ENCODE measurements at places on chromosomes 6 and 20.

DNA sequence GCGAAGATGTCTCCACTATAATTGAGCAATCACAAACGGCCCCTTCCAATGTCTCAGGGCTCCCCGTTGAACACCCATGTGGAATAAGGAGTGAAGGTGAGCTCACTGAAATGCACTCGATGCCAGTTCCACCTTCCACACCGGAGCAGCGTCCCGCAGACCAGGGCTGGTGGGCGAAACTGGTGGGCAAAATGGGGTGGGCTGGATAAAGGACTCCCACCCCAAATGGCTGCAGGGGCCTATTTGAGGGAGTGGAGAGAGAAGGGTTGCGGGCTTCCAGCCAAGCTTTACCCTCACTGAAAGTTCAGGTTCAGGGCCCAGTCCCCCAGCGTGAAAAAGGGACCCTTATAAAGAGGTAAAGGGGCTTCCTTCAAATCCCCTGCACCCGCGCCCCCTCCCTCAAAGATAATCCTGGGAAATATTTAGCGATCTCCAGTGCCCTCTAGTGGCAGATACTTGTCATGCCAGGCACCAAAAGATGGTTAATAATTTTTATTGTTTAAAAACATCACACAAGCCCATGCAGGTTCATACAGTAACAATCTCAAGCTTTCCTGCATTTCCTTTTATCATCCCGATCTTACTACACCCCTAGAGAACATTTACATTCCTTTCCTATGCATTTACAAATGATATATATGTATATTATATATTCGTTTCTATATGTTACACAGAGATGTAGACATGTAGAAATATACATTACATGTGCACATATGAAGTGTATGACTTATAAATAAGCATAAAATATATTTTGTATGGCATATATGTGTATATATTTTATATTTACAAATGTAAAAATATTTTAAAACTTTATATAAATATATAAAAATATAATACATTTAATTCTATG is 58.2 kb upstream of the NKX2-2 start:
- DNase-seq: peak; percentile 4

DNA sequence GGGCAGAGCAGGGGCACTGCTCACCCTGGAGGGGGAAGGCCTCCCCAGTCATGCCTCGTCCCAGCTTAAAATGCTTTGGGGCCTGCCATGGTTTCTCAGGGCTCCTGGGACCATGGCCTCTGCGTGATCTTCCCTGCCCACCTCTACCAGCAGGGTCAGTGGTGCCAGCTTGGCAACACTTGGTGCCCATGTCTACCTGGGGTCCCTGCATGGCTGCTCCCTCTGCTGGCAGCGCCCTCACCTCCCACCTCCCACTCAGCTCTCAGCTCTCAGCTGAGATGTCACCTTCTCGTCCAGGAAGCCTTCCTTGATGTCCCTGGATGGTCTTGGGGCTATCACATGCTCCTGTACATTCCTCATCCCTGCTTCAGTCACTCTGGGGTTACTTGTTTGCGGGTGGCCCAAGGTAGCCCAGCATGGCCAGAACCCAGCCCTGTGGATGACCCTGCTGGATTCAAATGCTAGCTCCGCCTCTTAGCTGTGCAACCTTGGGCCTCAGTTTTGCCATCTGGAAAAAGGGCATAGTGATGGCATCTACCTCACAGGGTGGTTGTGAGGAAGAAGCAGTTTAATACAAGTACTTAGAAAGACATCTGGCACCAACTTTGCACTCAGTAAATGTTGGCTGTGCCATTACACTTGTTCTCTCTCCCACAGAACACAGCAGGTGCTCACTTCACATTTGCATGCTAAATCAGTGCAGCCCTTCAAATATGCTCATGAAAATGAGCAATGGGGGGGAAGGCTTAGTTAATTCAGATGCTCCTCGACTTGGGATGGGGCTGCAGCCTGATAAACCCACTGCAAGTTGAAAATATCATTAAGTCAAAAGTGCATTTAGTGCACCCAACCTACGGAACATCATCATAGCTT is 53.5 kb upstream of the PTPN1 start:
- no peak for DNase-seq

- DNase-seq: no peak
These were observed 8.6 kb upstream of the SLC4A11 start for GRCh38 chr20:3247638-3248037.

GRCh38 chr20:38167851-38168760 is 3.0 kb upstream of the TGM2 start:
- DNase-seq: peak; percentile 97

DNA sequence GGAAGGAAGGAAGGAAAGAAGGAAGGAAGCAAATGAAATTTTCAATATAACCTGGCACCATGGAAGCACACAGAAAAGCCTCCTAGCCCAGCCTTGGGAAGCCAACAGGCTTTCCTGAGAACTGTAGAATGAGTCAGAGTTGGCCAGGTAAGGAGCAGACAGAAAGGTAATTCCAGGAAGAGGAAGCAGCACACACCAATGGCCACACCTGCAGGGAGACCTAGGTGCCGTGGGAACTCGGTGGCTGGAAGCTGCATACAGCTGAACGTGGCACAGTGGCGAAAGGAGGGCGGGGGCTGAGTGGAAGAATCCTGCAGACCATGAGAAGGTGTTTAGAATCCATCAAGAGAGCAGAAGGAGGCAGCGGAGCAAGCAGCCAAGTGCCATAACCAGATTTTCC is 224.8 kb upstream of the RREB1 start:
- DNase-seq: no peak

- DNase-seq: no peak
These were observed 195.0 kb downstream of the ARHGAP18 start for GRCh38 chr6:129515004-129515403.

DNA sequence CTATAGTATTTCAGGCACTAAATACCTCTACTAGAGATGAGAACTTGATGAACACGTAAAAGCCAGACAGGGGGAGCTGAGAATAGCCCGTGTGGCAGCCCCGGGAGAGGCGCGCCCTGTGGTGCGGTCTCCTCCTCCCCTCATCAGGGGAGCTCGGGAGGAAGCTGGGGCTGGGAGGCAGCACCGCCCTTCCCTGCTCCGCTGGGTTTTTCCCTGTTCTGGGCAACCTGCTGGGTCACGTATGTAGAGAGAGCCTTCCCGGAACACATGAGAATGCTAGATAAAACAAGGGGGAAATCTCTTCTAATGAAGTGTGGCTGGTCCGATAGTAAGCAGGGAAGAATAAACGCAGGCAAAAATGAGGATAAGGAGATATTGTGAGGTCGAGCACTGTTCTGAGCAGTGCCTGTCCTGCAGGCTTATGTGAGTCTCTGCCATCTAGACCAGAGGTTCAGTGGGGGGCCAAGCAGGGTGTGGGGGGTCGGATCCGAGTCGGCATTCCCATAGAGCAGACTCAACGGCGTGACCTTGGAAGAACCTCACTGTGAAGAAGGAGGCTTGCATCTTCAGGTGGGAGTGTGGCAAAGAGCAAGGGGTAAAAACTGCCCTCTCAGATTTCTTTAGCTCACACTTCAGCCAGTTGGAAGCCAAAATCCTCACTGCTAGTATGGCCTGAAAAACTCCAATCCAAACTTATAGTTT is 13.4 kb upstream of the RPS6KA2 start:
- no peak for DNase-seq

DNA sequence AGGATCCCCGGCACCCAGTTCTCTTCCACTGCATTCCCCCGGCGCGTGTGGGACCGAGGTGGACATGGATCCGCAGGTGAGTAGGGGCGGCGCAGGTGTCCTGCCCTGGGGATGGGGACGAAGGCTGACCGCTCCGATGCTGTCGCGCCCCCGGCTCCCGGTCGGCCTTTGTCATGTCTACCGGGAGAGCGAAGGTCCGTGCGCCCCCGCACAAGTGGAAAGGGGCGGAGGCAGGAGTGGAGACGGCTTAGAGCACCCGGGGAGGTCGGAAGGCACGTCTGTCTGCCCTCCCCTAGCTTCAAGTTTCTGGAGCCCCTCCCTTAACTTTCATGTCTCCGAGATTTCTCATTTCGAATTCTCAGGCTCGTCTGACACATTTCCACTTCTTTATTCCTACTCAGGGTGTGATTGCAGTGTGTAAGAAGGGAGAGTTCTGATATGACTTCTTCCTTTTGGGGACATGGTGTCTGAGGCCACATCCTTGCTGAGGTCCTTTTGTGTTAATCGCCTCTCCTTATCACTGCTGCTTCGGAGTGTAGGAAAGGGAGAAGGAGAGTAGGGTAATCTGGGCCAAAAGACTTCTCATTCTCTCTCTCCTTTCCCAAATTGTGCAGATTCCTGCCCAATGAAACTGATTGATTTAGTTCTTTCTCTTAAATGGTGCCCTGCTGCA is 435 bp downstream of the KIFC1 start:
- DNase-seq: peak; percentile 43

- no peak for DNase-seq
These were observed 129.8 kb upstream of the SPACA1 start for GRCh38 chr6:87917886-87918285.

GRCh38 chr6:152749336-152749735 is 1.3 kb upstream of the VIP start:
- DNase-seq: no peak

DNA sequence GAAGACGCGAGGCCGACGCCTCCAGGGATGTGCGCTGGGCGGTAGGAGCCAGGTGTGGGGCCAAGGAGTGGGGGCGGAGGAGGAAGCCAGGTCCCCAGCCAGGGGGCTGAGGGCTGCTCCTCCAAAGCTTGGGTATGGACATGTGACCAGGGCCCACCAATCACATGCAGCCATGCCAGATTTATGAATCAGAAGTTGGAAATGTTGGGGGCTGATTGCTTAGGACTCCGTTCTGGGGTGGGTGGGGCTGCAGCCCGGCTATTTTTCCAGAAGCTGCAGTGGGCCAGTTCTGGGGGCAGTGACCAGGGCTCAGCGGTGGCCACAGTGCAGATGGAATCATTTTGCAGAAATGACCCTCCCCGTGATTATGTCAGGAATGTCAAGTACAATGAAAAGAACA is 96.0 kb downstream of the CEBPB start:
- DNase-seq: peak; percentile 97

DNA sequence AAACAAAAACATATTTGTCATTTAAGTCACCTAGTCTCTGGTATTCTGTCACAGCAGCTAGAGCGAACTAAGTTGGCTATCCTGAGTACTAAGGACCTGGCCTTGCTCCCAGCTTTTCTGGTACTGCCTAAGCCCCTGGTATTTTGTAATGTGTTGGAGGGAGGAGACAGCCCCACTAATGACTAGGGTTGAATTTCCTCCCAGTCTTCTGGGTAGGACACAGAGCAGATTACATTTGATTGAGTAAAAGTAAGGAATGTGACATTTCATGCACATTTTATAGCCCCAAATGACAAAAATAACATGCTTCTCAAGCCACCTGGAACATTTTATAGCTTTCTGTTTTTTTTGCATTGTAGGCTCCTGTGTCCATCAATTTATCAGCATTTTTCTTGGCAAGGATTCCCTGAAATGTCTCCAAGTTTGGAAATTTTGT is 47.9 kb upstream of the DDR1 start:
- DNase-seq: peak; percentile 87

DNA sequence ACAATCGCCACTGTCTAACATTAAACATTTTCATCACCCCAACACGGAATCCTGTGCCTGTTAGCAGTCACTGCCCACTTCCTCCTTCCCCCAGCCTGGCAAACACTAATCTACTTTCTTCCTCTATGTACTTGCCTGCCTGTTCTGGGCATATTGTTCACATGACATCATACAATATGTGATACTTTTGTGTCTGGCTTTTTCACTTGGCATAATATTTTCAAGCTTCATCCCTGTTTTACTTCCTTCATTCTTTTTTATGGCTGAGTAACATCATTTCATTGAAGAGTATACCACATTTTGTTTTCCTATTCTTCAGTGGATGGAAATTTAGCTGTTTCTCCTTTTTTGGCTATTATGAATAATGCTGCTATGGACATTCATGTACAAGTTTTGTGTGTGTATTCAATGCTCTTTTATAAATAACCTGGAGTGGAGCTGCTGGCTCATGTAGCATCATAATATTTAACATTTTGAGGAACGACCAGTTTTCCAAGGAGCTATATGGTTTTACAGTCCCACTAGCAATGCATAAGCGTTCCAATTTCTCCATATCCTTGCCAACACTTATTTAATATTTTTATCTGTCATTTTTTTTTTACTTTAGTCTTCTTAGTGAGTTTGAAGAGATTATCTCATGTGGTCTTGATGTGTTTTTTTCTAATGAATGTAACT is 360.1 kb downstream of the HDGFL1 start:
- DNase-seq: peak; percentile 14

- DNase-seq: no peak
These were observed 74.5 kb upstream of the TRAF3IP2 start for GRCh38 chr6:111680015-111680712.

DNA sequence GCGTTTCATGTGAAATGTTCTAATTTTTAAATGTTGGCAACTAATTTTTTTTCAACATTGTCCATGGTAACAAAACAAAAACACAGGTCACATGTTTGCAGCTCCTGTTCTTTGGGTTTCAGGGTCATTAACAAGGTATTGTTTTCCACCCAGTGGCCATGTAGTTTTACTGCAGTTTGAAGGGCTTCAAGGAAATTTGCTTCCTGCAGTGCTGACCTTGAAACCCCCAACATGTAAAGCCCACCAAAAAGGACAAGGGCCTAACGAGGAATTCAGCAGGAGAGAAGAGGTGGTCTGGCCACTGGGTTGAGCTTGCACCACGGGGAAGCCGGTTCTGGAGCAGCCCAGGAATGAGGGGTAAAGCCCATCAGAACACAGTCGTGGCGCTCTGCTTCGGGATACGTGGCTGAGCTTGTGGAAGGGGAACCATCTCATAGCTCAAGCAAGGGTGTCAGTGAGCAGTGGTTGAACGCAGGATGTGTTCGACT is 13.9 kb upstream of the KLHL31 start:
- DNase-seq: peak; percentile 33

GRCh38 chr20:22985239-22985778 is 49.8 kb upstream of the SSTR4 start:
- no peak for DNase-seq

DNA sequence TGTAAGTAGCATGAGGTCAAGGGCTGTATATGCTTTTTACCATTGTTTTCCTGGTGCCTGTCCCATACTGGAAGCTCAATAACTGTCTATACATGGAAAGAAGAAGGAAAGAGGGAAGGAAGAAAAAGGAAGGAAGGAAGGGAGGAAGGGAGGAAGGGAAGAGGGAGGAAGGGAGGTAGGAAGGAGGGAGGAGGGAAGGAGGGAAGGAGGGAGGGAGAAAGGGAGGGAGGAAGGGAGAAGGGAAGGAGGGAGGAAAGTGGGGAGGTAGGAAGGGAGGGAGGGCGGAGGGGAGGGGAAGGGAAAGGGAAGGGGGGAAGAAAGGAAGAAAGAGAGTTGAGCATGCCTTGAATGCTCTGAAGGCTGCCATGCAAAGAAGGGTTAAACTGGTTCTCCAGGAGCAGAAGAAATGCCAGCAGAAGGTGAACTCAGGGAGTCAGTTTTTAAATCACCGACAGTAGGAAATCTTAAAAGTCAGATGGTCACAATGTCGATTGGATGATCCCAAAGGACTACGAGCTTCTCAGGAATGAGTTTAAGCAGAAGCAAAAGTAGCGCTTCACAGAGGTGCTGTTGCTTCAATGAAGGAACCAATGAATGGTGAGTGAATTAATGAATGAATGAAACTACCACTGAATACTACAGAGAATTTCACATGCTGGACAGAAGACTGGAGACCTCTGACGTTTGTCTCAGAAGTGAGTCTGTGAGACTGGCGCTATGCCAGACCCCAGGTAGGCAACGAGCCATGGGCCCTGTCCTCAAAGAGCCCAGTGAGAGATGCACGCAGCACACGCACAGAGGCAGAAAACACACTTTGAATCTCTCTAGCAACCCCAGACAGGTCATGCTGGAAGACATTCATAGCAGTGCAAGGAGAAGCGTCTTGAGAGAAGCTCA is 117.6 kb downstream of the MRPL14 start:
- no peak for DNase-seq

GRCh38 chr20:17536944-17537444 is 5.8 kb upstream of the BFSP1 start:
- DNase-seq: peak; percentile 83
